ENCODE measurements at places on chromosomes 5 and 9. TPM values are rescaled to one million over a fixed set of nuclear protein-coding genes. Genes with fewer than 3 reads are reported as not detected.
A peak's percentile ranks its signal among the peaks of the same experiment; 100 is the strongest.

DNA sequence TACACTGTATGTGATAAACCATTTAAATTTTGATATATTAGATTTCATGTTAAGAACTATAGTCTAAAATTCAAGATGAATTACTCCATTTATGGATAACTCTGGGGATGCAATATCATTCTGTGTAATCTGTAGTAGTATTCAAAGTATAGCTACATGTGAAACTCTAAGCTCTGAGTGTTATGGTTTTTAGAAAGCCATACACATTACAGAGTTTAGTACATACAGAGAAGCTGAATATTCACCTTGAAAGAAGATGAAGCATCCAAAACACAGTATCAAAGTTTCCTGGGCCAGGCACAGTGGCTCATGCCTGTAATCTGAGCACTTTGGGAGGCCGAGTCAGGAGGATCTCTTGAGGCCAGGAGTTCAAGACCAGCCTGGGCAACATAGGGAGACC lies 25.0 kb downstream of the ABHD17B start:
- no peaks in the 10 kb centered on the region for H3K27me3 ChIP-seq
- H3K36me3 ChIP-seq: peaks cover 2% of the 10 kb centered on the region

DNA sequence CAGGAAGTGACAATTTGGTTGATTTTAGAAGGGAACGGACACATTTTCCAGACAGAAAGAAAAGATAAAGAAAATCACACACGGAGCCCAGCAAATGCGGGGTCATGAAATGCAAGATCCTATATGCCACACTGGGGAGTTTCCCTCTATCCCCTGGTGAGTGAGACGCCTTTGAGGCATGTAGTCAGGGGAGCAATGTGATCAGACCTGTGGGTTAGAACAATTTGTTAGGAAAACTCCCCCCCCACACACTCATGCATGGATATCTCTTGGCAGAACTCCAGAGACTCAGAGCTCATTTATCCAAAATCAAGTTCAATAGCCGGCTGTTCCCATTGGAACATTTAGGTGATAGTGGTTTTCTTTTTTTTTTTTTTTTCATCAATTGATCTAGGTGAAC lies 71.7 kb upstream of the TRIO start:
- no peaks in the 10 kb centered on the region for H3K4me1 ChIP-seq
- no peak overlapping the region for H3K4me3 ChIP-seq
- H3K27me3 ChIP-seq: no peaks in the 10 kb centered on the region
- no peak for DNase-seq
- H3K36me3 ChIP-seq: no peaks in the 10 kb centered on the region

GRCh38 chr5:6048746-6049145 lies 329.6 kb downstream of the MED10 start:
- H3K36me3 ChIP-seq: no peaks in the 10 kb centered on the region
- no peak overlapping the region for H3K27ac ChIP-seq
- no peaks in the 10 kb centered on the region for H3K4me1 ChIP-seq
- H3K27me3 ChIP-seq: no peaks in the 10 kb centered on the region

GRCh38 chr5:157285310-157286035 lies 19.6 kb downstream of the CYFIP2 start:
- H3K27me3 ChIP-seq: no peaks in the 10 kb centered on the region
- H3K27ac ChIP-seq: peak overlapping the region; percentile 92
- H3K4me1 ChIP-seq: no peaks in the 10 kb centered on the region
- H3K36me3 ChIP-seq: no peaks in the 10 kb centered on the region
- no peak overlapping the region for H3K4me3 ChIP-seq

GRCh38 chr5:95081982-95082381 lies 202.9 kb downstream of the MCTP1 start:
- no peaks in the 10 kb centered on the region for H3K36me3 ChIP-seq
- no peaks in the 10 kb centered on the region for H3K27me3 ChIP-seq
- DNase-seq: no peak

Gene TTC33
- 5.6 TPM for total RNA-seq

Gene CMBL
- 29.4 TPM for total RNA-seq

Gene PCDHB10
- 0.12 TPM for total RNA-seq

Gene SPINK4
- total RNA-seq: not detected

Gene GFI1B
- total RNA-seq: not detected
